Adrenal gland (tissue), 19 donors: ENCODE measurements at places on chromosomes 3 and 15.

- H3K27me3 ChIP-seq = no peaks in the 10 kb centered on the region
- DNase-seq = no peak
- no peak overlapping the region for H3K27ac ChIP-seq
- H3K36me3 ChIP-seq = no peaks in the 10 kb centered on the region
- no peak overlapping the region for H3K4me3 ChIP-seq
- H3K4me1 ChIP-seq = peaks cover 10% of the 10 kb centered on the region
Measured at GRCh38 chr15:85763157-85763556, 31.6 kb downstream of the KLHL25 start.

GRCh38 chr3:161422171-161422700 lies 50.9 kb upstream of the SPTSSB start:
- H3K4me3 ChIP-seq = no peak overlapping the region
- H3K27ac ChIP-seq = no peak overlapping the region
- no peaks in the 10 kb centered on the region for H3K4me1 ChIP-seq

GRCh38 chr3:5464649-5465048 lies 277.1 kb downstream of the EDEM1 start:
- H3K27me3 ChIP-seq = no peaks in the 10 kb centered on the region
- no peak for DNase-seq
- H3K36me3 ChIP-seq = no peaks in the 10 kb centered on the region

- DNase-seq = no peak
- no peak overlapping the region for H3K4me3 ChIP-seq
- H3K27ac ChIP-seq = peak overlapping the region; percentile 62
Measured at GRCh38 chr15:72237853-72238224, 6.8 kb upstream of the PKM start.

GRCh38 chr15:90871139-90871715 lies 2.8 kb downstream of the FURIN start:
- no peaks in the 10 kb centered on the region for H3K27me3 ChIP-seq
- peaks cover 26% of the 10 kb centered on the region for H3K4me1 ChIP-seq
- peaks cover 6% of the 10 kb centered on the region for H3K36me3 ChIP-seq
- peak; percentile 43 for DNase-seq
- H3K4me3 ChIP-seq = peak overlapping the region; percentile 54

- H3K36me3 ChIP-seq = no peaks in the 10 kb centered on the region
- H3K4me3 ChIP-seq = no peak overlapping the region
- peaks cover 42% of the 10 kb centered on the region for H3K4me1 ChIP-seq
- H3K27me3 ChIP-seq = no peaks in the 10 kb centered on the region
- H3K27ac ChIP-seq = peak overlapping the region; percentile 19
Measured at GRCh38 chr3:188469228-188469885, 315.4 kb downstream of the LPP start.

DNA sequence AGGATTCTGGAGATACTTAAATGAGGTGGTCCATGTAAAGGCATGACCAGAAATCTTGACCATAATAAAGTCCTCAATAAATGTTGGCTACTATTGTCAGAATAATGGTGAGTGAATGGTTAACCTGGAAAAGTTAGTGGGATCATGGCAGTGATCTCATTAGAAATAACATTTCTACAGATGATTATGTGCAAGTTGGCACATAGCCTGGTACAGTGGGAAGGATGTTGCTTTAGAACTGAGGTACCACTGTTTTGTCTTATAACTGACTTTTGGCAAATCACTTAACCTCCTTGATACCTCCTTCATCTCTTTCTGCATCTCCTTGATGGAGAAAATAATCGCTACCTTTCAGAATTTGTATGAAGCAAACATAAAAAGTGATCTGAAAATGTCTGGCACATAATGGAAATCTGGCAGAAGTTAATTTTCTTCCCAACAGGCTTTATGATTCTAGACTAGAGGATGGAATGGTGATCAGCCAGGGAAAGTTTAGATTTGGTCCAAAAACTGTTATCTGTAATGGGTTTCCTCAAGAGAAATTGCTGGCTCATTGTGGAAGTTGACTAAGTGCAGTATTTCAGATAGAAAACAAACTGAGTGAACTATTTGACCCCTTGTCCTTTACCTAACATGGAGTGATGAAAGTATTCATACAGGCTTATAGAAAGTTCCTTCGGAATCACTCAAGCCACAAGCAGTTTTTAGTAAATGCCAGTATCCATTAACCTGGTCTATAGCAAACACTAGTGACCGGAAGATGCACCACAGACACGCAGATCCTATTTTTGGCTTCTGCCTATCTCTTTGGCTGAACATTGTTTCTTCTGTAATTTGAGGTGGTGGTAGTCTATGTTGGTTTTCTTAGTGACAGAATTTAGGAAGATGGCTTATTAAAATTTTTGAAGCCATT lies 449.6 kb upstream of the TGFBR2 start:
- H3K36me3 ChIP-seq = no peaks in the 10 kb centered on the region
- H3K4me3 ChIP-seq = no peak overlapping the region
- H3K27ac ChIP-seq = no peak overlapping the region
- H3K4me1 ChIP-seq = no peaks in the 10 kb centered on the region

GRCh38 chr15:69941706-69942495 lies 155.8 kb downstream of the TLE3 start:
- no peaks in the 10 kb centered on the region for H3K4me1 ChIP-seq
- H3K27me3 ChIP-seq = no peaks in the 10 kb centered on the region
- no peak for DNase-seq
- H3K4me3 ChIP-seq = no peak overlapping the region
- no peak overlapping the region for H3K27ac ChIP-seq

DNA sequence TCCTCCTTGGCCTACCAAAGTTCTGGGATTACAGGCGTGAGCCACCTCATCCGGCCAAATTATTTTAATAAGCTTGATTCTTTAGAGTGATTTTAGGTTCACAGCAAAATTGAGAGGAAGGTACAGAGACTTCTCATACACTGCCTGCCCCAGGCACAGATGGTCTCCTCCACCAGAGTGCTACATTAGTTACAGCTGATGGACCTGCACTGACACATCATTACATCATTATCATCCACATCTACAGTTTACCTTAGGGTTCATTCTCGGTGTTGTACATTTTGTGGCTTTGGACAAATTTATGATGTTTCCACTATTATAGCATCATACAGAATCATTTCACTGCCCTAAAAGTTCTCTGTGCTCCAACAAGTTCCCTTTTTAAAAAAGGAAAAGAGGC lies 4.4 kb upstream of the VPS8 start:
- no peak overlapping the region for H3K4me3 ChIP-seq
- H3K4me1 ChIP-seq = peaks cover 14% of the 10 kb centered on the region
- H3K27me3 ChIP-seq = no peaks in the 10 kb centered on the region

GRCh38 chr3:128473180-128473519 lies 6.5 kb upstream of the DNAJB8 start:
- no peak overlapping the region for H3K4me3 ChIP-seq
- H3K36me3 ChIP-seq = no peaks in the 10 kb centered on the region
- peaks cover 16% of the 10 kb centered on the region for H3K27me3 ChIP-seq
- DNase-seq = no peak
- no peak overlapping the region for H3K27ac ChIP-seq
- no peaks in the 10 kb centered on the region for H3K4me1 ChIP-seq

DNA sequence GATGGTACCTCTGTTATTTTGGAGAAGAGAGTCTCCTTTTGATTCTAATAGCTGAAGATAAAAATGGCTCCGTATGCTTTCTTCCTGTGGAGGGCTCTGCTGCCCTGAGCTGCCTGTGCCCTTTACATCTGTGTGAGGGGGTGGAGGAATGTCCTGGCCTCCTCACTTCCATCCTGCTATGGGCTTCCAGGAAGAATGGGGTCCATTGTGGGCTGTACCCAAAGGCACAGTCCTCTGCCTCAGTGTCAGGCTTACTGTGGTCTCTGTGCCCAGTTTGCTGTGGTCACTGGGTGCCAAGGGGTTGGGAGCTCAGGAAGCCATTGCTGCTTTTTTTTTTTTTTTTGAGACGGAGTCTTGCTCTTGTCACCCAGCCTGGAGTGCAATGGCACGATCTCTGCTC lies 14.4 kb downstream of the DAG1 start:
- H3K27me3 ChIP-seq = no peaks in the 10 kb centered on the region
- no peak for DNase-seq
- no peak overlapping the region for H3K4me3 ChIP-seq
- peaks cover 4% of the 10 kb centered on the region for H3K4me1 ChIP-seq
- no peak overlapping the region for H3K27ac ChIP-seq

DNA sequence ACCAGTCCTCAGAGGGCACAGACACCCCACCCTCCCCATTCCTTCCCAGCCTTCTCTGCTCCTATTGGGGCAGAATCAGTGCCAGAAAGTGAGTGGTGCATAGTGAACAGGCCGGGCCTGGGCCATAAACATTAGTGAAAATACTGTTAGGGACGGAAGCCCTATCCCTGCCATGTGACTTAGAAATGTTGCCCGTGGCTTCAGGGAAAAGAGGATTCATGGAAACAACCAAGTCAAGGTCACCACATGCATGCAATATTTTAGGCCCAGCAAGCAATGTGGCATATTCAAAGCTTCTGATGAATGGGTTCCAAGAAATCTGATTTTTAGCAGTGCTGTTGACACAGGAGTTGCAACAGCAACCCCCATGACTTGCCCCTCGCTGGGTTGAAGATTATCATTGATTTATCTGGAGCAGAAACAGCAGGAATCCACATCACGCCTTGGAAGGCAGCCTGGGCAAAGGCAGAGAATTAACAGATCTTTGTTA lies 52.3 kb downstream of the CCNL1 start:
- DNase-seq = peak; percentile 44
- H3K36me3 ChIP-seq = no peaks in the 10 kb centered on the region
- H3K4me1 ChIP-seq = peaks cover 10% of the 10 kb centered on the region
- no peak overlapping the region for H3K27ac ChIP-seq
- H3K4me3 ChIP-seq = no peak overlapping the region
- H3K27me3 ChIP-seq = no peaks in the 10 kb centered on the region

DNA sequence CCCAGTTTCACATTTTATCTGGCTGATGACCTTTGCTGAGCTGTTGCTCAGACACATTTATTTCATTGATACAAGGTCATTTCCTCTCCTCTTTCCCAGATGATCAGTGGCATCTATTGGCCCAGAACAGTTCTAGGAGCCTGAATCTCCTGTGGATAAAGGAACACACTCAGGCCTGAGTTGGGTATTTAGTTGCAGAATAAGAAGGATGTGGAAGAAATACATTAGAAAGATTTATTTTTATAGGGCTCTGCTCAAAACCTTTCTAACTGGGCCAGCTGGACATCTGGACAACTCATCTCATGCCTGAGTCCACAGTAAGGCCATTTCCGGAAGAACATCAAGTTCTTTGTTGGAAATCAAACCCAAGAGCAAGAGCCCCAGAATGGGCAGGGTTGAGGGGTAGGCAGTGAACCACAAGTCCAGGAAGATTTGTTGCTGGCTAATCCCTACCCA lies 19.7 kb upstream of the MFGE8 start:
- no peaks in the 10 kb centered on the region for H3K27me3 ChIP-seq
- H3K4me1 ChIP-seq = no peaks in the 10 kb centered on the region
- peak; percentile 61 for DNase-seq
- no peaks in the 10 kb centered on the region for H3K36me3 ChIP-seq
- H3K4me3 ChIP-seq = no peak overlapping the region

DNA sequence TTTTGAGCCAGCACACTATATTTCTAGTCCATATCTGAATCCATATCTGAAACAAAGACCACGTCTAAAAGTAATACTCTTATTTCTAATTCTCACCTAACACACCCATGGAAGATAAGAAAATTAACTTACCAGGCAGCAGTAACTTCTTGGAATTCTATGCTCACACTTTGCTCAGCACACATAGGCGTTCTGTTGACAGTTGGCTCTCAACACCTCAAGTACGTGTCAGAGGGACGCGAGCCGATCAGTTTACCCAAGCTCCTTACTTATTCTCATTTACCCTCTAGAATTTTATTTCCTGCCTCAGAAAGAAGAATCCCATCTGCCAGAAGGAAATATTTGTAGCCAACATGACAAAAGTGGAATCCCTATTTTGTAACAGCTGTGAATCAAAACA lies 911.9 kb downstream of the FHIT start:
- no peak overlapping the region for H3K4me3 ChIP-seq
- no peaks in the 10 kb centered on the region for H3K27me3 ChIP-seq
- H3K4me1 ChIP-seq = no peaks in the 10 kb centered on the region
- no peak overlapping the region for H3K27ac ChIP-seq
- DNase-seq = no peak

GRCh38 chr3:127211118-127212060 lies 18.5 kb downstream of the PRR23E start:
- DNase-seq = no peak
- no peaks in the 10 kb centered on the region for H3K36me3 ChIP-seq
- H3K4me1 ChIP-seq = no peaks in the 10 kb centered on the region
- H3K4me3 ChIP-seq = no peak overlapping the region
- H3K27ac ChIP-seq = no peak overlapping the region

- no peaks in the 10 kb centered on the region for H3K36me3 ChIP-seq
- no peak for DNase-seq
- peaks cover 13% of the 10 kb centered on the region for H3K4me1 ChIP-seq
- no peak overlapping the region for H3K27ac ChIP-seq
- no peak overlapping the region for H3K4me3 ChIP-seq
- H3K27me3 ChIP-seq = peaks cover 65% of the 10 kb centered on the region
Measured at GRCh38 chr3:169658311-169658931, 5.1 kb downstream of the MECOM start.

DNA sequence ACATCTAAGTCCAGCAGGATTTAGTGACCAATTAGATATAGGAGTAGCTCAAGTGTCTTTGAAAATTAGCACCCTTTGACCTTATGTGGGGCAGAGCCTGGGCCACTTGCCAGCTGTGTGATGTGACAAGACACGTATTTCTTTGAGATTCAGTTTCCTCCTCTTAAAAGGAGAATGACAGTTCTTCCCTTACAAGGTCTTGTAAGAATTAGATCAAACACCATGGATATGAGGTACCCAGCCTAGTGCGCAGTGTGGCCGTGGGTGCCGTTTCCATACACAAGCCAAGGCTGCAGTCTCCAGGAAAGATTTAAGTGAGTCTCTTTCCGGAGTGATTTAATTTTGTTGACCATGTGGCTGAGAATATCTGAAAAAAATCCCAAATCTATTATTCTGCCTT lies 46.3 kb downstream of the ARHGAP31 start:
- H3K27ac ChIP-seq = no peak overlapping the region
- H3K4me1 ChIP-seq = no peaks in the 10 kb centered on the region
- H3K36me3 ChIP-seq = no peaks in the 10 kb centered on the region
- H3K4me3 ChIP-seq = no peak overlapping the region

DNA sequence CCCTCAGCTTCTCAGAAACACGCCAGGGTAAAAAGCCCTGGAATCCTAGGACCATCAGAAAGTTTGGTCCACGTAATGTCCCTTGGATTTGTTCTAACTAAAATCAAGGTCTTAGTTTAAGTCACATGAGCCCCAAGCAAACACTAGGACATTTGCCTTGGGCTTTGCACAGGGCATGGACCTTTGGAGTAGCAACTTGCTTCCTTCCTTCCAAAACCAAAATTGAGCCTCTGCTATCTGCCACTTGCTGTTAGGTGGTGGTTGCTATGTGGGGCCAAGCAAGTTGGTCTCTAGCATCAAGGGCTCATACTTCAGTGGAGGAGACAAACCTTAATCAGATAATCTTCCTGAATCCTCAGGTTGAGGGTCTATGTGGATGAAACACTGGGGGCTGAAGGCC lies 4.0 kb upstream of the DAG1 start:
- peak overlapping the region; percentile 74 for H3K27ac ChIP-seq
- no peaks in the 10 kb centered on the region for H3K27me3 ChIP-seq
- H3K4me3 ChIP-seq = no peak overlapping the region
- H3K36me3 ChIP-seq = no peaks in the 10 kb centered on the region
- no peak for DNase-seq
- H3K4me1 ChIP-seq = peaks cover 28% of the 10 kb centered on the region
